Activated CD8-positive, alpha-beta memory T cell treated with anti-CD3 and anti-CD28 coated beads for 1 hour (primary cell): ENCODE measurements at places on chromosomes 7 and 10.
A peak's percentile ranks its signal among the peaks of the same experiment; 100 is the strongest.

DNA sequence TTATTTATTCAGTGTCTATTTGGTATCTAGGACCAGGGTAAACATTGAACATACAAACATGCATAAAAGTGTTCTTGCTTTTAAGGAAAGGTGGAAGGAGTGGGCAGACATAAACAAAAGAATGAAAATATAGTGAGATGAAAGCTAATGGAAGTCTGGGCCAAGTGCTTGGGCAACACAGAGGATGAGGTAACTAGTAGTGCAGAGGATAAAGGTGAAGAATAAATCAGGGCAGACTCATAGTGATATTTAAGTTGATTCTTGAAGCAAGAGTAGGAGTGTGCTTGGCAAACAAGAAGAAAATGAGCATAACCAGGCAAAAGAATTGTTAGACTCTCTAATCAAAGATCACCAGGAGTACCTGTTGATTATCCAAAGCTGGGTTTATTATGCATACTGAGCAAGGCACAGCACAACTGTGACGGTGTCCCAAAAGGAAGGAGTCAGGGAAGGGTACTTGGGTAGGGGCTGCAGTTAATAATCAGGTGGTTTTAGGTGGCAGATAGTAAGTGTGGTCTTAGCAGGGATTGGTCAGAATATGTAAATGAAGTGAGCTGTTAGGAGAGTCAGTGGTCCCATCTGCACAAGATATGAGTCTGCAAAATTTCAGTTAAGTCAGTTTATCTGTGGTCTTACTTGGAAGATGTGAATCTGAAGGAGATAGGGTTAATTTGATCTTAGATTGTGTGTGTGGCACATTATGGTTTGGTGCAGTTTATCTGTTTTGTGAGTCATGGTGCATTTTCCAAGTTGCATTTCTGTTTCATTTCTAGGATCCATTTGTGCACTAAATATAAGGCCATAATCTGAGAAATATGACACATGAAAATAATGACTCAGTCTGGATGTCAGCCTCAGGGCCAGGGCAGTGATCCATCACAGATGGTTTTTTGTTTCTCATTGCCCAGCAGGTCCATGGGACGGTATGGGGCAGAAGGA, 30.6 kb upstream of the TAX1BP1 start:
- no peak for DNase-seq

GRCh38 chr10:79602953-79603352, 7.8 kb upstream of the SFTPA1 start:
- no peak for DNase-seq

GRCh38 chr10:67492317-67493019, 203.5 kb downstream of the CTNNA3 start:
- DNase-seq: no peak

DNA sequence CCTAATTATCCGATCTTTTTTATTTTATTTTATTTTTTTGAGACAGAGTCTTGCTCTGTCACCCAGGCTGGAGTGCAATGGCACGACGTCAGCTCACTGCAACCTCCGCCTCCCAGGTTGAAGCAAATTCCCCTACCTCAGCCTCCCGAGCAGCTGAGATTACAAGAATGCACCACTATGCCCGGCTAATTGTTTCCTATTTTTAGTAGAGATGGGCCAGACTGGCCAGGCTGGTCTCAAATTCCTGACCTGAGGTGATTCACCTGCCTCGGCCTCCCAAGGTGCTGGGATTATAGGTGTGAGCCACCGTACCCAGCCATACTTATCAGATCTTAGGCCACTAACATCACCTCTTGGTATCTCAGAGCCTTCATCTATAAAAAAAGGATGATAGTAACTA, 4.9 kb downstream of the SLC25A13 start:
- DNase-seq: no peak

DNA sequence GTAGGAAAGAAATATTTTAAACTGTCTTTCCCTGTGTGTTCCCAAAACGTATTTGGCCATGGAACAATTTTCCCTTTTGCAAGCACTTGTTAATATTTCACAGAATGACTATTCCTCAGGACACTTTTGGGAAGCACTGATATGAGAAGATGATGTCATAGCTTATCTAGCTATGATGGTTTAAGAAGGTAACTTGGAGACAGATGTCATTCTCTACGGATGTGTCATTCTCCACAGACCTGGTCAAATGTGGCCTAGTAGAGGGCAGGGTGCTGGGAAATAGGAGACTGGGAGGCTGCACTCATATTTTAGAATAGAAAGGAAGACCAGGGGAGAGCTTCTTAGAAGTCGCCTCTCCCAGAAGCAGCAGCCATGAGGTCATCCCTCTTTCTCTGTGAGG, 220.7 kb upstream of the GLI3 start:
- DNase-seq: no peak

DNA sequence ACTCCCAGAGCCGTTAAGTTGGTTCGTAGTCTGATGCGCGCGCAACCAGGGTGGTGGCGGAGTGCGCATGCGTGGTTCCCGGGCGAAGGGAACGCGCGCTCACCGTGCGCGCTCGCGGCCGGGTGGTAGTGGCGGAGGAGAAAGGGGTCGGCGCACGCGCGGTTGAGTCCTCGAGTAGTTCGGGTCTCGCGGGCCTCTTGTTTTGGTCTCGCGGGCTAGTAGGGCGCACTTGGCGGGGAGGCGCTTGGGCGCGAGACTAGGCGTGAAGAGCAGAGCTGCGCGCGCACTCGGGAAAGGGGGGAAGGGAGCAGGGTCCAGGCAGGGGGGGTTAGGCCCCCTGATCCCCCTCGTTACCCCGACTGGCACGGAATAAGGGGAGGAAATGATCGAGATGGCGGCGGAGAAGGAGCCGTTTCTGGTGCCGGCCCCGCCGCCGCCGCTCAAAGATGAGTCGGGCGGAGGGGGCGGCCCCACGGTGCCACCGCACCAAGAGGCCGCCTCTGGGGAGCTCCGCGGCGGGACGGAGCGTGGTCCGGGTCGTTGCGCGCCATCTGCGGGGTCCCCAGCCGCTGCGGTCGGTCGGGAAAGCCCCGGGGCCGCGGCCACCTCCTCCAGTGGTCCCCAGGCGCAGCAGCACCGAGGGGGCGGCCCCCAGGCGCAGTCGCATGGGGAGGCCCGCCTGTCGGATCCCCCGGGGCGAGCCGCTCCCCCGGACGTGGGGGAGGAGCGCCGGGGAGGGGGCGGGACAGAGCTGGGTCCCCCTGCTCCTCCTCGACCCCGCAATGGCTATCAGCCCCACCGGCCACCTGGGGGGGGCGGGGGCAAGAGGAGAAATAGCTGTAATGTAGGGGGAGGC, at the start of gene MEPCE:
TSS of gene MEPCE (plus strand) at position 195 of the 856 bp plus-strand sequence. CDS start at position 383, 188 bp downstream.
- DNase-seq: peak; percentile 92

GRCh38 chr7:28893888-28894287, 64.2 kb downstream of the TRIL start:
- DNase-seq: no peak

DNA sequence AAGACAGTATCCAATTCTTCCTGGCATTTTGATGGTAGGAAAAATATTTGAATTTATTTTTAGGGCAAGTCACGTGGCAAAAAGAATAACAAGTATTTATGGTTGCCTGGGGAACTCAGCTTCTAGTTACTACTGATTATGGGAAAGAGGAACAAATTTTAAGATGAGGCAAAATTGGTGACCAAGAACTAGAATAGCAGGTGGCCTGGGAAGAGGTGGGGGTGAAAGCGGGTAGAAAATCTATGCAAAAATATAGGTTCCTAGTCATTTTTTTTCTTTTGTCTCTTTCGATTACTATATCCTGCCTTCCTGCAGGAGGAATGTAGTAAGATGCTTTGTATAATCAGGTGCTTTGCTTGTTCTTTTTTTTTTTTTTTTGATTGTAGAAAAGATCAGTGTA, 27.8 kb downstream of the ENTPD1 start:
- no peak for DNase-seq

DNA sequence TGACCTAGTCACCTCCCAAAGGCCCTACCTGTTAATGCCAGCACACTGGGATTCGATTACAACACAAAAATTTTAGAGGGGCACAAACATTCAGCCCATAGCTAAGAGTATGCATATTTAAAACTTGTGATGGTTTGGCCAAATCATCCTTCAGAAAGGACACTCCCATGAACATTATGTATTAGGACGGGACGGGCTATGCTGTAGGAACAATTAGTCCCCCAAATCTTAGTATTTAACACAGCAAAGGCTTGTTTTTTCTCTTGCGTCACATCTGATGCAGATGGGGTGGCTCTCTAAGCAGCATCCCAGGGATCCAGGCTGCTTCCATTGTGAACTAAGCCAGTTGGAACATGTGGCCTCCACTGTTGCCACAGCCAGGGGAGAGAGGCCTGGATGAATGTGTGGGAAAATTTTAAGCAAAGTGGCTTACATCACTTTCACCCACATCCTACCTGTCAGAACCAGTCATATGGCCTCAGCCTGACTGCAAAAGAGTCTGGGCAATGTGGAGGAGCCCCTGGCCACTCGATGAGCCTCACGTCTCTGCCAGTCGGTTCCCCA, 26.6 kb downstream of the CHST3 start:
- no peak for DNase-seq

- no peak for DNase-seq
These were observed 25.5 kb upstream of the MNX1 start for GRCh38 chr7:157035979-157036378.

- no peak for DNase-seq
These were observed 65.8 kb downstream of the MGMT start for GRCh38 chr10:129532838-129533237.

DNA sequence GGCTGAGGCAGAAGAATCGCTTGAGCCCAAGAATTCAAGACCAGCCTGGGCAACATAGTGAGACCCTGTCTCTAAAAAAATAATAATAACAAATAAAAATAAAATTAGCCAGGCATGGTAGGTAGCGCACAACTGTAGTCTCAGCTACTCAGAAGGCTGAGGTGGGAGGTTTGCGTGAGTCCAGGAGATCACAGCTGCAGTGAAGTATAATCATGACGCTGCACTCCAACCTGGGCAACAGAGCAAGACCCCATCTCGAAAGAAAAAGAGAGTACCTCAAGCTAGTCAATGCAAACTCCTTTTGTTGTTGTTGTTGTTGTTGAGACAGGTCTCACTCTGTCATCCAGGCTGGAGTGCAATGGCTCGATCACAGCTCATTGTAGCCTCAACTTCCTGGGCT, 34.0 kb upstream of the NFE2L3 start:
- no peak for DNase-seq

- no peak for DNase-seq
These were observed 2.4 kb downstream of the PSMC2 start for GRCh38 chr7:103349805-103350204.

GRCh38 chr7:105188201-105188600, 174.2 kb downstream of the KMT2E start:
- no peak for DNase-seq

DNA sequence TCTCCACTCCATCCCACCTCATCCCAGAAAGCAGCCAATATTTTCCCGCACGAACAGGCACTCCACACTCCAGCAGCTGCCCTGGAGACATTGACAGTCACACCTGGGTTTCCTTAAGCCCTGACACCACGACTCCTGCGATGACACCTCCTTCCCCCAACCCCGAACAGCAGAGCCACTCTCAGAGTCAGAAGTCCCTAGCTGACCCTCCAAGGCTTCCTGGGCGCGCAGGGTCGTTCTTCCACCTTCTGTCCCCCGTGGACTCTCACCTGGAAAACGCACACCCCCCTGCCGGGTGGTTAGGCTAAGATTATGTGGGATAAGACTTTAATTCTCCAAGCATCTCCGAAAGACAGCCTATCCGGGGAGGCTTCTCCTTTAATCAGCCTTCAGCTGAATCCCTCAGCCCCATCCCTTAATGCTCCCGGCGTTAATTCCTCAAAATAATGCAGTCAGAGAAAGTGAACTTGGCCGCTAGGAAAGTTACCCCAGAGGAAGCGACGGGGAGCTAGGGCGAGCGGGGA, 1.1 kb downstream of the DENND11 start:
- no peak for DNase-seq
